ENCODE measurements at places on chromosomes 7 and 10.

DNA sequence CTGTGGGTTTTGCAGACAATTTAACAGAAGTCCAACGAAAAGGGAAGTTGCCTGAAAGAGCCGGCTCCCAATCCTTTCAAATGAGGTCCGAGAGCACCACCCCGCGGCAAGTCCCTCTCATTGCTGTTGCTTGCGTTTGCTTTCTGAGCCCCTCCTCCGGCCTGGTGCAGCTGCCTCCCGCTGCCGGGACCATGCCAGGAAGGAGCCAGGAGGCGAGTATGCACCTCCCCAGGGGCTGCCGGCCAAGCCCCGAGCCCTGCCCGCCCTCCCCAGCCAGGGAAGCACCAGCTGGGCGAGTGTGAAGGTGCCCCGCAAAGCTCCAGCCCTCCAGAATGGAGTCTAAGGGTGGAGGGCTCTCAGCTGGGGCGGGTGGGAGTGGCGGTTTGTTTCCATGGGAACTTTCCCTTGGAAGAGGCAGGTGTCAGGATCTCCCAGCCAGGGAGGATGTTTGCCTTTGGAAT, 25.8 kb upstream of the PPP2R2D start:
- DNase-seq = peak; percentile 54

- no peak for DNase-seq
These were observed 9.8 kb upstream of the FXYD4 start for GRCh38 chr10:43361547-43362190.

GRCh38 chr10:34104829-34105572, 710.1 kb downstream of the PARD3 start:
- DNase-seq = no peak

- DNase-seq = no peak
These were observed 177.7 kb downstream of the ACTR3B start for GRCh38 chr7:152937282-152937681.

- DNase-seq = no peak
These were observed 20.3 kb upstream of the HYAL4 start for GRCh38 chr7:123824754-123825067.

- DNase-seq = no peak
These were observed 3.5 kb downstream of the SHH start for GRCh38 chr7:155808549-155809331.

DNA sequence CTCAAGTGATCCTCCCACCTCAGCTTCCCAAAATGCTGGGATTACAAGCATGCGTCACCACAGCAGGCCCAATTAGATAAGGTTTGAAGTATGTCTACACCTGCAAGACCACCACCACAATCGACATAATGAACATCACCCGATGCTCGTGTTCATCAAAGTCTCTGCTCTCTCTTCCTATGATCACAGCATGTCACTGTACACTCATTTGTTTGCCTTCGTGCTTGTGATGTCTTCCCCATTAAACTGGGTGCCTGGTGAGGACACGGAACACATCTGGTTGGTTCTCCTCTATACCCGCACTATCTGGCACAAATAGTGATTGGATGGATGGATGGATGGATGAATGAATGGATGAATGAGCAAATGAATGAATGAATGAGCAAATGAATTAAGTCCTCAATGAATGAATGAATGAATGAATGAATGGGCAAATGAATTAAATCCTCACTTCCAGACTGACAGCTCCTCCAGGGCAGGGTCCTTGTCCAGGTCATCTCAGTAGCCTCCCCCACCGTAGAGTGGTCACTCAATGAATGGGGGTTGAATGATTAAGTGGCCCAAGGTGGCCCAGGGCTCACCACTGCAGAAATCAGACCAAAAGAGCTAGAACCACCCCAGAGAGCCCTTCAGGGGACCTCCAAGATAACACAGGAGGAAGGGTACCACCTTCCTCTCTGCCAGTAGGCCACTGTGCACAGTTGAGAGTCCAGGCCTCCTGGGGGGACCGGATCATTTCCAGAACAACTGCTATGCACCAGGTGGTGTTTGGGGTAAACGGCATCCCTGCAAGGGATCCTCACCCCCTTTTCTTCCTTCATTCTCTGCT, 101.9 kb upstream of the TNRC18 start:
- no peak for DNase-seq

GRCh38 chr10:19302117-19302516, 253.5 kb downstream of the MALRD1 start:
- DNase-seq = no peak

GRCh38 chr10:97010695-97011206, 175.0 kb downstream of the SLIT1 start:
- DNase-seq = no peak

- no peak for DNase-seq
These were observed 859.2 kb downstream of the GATA3 start for GRCh38 chr10:8913720-8914119.

DNA sequence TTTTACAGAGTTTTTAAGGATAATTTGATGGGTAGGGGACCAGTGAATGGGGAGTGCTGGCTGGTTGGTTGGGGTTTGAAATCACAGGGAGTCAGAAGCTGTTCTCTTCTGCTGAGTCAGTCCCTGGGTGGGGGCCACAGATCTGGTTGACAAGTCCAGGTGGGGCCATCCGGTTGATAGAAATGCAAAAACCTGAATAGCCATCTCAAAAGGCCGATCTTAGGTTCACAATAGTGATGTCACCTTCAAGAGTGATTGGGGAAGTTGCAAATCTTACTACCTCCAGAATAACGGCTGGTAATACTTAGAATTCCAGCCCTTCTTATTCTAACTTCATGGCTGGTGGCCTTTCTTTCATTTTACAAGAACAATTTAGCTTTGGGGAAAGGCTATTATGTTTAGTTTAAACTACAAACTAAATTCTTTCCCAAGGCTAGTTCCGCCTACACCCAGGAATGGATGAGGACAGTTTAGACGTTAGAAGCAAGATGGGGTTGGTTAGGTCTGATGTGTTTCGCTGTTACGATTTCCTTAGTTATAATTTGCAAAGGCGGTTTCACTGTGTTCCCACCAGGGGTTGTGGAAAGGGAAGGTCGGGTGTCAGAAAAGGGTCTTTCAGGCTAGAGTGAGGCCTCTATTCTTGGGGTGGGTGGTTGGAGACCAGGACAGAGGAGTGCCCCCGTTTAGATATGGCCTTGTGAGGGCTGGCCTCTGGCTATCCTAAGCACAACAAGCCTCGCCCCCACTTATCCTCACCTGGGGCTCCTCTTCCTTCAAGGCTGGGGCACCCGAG, 27.4 kb downstream of the IFT22 start:
- DNase-seq = no peak

GRCh38 chr7:55155351-55156117, 136.7 kb downstream of the EGFR start:
- no peak for DNase-seq

DNA sequence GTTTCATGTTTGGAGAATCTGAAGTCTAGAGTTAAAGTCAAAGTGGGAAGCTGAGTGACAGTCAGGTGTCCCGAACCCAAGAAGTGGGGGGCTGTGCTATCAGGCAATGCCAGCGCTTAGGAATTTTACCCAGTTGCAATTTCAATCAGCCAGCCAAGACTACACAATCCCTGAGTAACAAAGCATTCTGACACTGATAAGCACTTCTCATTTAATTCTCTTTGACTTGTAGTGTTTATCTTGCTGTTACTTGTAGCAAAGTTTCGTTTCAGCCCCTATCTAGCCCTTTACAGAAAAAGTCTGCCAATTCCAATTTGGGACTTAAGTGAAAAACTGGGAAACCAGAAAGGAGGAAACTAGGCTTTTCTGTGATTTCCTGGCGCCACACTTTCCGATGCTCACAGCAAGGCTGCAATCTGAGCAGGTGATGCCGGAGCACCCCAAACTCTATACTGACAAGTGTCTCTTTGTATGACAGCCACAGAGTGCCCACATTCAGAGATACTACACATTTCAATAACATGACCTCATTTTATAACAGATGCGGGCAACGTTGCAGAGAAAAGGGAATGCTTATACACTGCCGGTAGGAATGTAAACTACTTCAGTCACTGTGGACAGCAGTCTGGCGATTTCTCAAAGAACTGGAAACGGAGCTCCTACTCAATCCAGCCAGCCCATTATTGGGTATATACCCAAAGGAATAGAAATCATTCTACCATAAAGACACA, 61.0 kb downstream of the ITIH5 start:
- DNase-seq = no peak

- DNase-seq = no peak
These were observed 34.2 kb upstream of the SVOPL start for GRCh38 chr7:138735399-138735798.

DNA sequence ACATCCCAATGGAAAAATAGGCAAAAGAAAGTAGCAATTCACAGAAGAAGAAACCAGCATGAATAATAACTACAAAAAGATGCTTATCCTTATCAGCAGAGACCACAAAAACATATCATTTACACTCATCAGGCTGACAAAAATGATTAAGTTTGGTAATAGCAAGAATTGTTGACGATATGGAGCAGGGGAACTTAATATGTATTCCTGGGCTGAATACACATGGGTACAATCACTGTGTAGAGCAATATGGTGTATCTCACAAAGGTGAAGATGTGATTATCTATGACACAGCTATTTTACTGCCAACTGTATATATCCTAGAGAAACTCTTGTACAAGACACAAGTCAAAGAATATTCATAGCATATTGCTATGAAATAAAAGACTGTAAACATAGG, 141.8 kb upstream of the NOBOX start:
- DNase-seq = no peak

DNA sequence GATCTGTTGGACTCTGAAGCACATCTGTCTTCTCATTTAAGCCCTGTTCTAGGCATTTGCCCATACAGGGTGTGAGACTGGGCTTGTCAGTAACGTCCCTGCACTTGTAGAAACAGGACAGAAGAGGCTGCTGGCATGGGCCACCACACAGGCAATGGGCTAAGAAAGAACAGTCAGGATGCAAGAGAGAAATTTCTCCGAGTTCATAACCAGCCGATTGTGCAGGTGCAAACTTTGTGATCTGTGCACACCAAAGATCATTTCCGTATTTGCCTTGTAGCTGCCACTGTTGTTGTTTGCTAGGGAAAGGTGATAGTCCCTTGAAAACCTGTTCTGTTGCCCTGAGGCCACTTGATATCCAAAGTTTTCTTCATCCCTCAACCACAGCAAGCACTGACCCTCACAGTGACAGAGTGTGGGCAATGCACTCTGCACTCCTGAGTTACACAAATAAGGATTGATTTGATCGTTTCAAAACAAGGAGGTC, 20.3 kb downstream of the KLF6 start:
- no peak for DNase-seq

GRCh38 chr7:118158766-118159165, 25.2 kb upstream of the LSM8 start:
- no peak for DNase-seq

- DNase-seq = no peak
These were observed 43.6 kb downstream of the ZNF248 start for GRCh38 chr10:37813763-37814162.
